OCI-M1 (cell line): ENCODE measurements at places on chromosomes 3 and 15.

- no peak for DNase-seq
Measured at GRCh38 chr3:60912876-60913275, 338.4 kb downstream of the FHIT start.

DNA sequence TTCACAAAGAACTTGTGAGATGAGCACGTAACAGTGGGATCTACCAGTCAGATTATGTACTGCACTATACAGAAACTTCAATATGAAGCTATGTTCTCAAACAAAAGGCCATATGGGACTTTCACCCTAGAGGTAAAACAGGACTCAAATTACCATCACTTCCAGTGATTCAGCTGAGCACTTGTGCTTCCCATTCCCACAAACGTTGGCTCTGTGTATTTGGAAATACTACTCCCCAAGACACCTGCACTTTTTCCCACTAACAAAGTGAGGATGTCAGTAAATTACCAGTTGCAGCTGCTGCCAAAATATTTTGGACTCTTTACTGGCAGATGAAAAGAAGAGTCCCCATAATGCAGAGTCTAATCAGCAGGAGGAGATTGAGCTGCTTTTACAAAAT, 1570.1 kb downstream of the SI start:
- DNase-seq = no peak

GRCh38 chr15:95486224-95486623, 844.3 kb upstream of the NR2F2 start:
- DNase-seq = no peak

DNA sequence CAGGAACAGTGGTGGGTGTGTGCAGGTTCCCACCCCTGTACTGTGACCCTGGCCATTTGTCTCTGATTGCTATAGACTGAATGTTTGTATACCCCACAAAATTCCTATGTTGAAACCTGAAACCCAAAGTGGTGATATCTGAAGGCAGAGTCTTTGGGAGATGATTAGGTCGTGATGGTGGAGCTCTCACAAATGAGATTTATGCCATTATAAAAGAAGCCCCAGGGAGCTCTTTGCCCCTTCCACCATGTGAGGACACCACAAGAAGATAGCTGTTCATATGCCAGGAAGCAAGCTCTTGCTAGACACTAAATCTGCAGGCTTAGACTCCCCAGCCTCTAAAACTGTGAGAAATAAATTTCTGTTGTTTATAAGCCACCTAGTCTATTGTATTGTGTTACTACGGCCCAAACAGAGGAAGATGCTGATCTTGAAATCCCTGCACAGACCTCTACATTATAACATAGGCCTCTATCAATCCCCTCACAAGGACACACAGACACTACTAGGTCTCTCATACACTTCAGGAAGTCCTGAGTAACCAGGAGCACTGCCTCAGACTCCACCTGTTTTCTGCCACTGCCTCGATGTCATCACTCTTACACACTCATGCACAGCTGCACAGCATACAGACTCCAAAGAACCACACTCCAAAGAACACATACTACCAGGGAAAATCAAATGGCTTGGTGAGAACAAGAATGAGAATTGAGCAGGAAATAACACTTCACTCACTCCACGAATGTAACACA, 14.7 kb downstream of the IGSF11 start:
- DNase-seq = no peak

GRCh38 chr3:126127452-126127851, 43.5 kb upstream of the SLC41A3 start:
- DNase-seq = no peak

DNA sequence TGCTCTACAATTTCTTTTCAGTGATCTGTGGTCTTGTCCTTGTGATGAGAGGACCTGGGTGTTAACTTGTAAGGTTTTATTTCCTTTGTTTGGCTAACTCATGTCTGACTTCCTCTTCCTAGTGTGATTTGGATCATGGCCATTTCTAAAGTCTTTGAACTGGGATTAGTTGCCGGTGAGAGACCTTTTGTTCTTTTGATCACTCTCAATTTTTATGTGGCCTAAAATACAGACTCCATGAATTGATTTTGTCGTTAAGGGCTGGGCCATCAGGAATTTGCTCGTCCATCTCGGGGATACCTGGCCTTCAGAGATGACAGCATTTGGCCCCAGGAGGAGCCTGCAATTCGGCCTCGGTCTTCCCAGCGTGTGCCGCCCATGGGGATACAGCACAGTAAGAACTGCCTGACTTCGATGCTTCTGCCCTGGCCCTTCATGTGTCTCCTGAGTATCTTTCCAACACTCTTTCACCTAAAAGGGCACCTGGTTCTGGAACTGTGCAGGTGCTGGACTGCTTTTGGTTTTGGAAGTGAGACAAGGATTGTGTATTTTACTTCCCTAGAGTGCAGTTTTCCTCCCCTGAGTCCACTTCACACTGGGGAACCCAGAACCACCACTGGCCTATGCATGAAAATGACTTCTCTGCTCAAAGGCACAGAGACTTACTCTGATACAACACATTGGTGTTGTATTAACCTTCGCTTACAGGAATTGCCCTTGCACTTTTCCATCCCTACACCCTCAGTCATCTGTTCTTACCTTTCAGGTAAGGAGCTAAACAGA, 13.1 kb upstream of the LRRC2 start:
- DNase-seq = peak; percentile 54

DNA sequence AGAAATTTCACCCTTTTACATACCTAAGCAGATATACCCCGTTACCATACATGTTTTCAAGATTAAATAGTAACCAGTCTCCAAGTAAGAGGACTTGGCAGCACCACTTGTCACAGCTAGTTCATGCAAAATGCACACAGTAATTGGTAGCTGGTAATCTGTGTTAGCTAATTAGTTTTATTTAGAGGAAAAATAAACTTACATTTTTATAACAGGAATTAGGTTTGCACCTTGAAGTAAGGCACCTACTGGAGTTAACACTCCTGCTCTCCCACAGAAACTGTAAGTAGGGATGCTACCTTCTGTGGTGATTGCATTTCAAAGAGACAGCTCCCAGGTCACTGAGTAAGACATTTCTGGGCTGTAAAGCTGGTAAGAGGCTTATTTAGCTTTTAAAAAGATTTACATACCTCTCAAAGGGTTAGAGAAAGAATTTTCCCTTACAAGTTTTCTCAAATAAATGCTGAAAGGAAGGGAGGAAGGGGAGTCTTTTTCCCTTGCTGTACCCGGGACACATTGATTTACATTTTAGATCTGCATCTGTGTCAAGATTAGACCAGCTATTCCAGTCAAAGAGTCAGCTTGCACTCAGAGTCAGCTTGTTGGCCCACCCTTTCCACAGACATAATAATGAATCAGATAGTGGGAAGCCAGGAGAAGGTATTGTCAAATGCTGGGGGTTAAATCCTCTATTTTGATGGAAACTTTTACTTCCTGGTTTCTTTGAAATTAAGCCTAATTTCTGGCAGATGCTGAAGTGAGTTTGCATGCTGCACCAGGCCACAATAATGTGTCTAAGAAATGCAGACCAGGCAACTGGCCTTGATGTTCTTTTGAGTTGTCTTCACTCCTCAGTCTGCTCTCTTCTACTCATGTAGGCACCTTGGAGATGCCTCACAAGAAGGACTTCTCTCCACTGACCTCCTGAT, 77.6 kb upstream of the CHD2 start:
- no peak for DNase-seq

- no peak for DNase-seq
Measured at GRCh38 chr3:139112230-139112558, 67.5 kb upstream of the PRR23C start.

DNA sequence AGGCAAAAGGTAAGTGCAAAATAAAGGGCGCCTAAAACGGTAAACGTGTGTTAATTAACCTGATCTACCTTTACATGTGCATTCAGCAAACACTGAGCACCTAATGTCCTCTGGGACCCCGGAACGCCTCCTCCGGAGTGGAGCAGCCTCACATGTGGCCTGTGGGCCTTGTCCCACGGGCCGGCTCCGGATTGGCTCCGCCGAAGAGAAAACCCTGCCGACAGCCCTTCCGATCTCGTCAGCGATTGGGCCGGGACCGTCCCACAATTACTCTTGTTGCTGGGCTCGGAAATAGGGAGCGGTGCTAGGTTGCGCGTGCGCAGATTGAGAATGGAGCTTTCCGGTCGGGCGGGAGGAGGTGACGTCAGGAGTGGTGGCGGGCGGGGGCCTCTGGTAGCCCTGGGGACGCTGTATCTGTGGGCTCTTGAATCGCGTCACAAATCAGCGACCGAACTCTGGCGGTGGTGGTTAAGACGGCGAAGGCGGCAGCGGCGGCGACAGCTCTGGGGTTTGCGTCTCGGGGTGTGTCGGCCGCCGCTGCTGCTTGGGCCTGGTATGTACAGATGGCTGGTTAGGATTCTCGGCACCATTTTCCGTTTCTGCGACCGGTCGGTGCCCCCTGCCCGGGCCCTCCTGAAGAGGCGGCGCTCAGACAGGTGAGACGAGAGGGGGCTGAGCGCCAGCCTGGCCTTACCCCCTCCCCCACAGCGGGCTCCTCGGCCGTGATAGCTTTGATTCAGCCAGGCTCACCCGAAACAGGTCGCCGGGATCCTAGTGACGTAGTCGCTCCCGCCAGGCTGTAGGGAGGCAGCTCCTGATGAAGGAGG, at the start of gene SENP2:
TSS of gene SENP2 (plus strand) at position 437 of the 827 bp plus-strand sequence. CDS start at position 556, 119 bp downstream.
- peak; percentile 98 for DNase-seq

DNA sequence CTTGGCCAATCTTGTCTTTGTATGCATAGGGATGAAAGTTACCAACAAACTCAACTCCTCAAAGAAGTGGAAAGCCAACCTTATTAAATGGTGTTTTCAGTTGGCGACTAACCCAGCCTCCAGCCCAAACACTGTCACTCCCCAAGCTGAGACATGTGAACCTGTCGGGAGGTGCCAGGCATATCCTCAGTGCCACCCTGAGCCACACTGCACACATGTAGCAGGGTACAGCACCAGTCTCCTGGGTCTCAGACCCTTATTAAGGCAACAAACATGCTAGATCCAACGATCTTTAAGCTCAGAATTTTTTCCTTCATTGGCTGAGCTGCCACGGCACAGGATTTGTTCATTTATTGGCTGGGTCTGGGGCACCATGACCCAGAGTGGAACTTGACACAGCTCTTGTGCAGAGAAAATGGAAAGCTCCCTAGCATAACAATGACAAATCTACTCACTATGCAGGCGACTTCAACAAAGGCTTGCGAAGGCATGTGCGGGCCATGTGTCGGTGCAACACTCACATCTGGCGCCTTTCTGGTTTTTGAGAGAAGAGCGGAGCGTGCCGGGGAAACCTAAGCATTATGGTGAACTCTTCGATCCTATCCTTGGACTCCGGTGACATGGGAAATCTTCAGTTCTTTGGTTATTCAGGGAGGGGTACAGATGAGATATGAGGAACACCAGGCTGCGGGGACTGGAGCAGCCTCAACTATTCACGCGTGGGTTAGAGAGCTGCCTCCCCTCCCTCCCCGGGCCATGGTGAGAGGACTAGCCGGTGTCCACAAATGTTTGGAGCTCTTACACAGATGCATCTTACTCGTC, 190.1 kb downstream of the FAM43A start:
- no peak for DNase-seq

DNA sequence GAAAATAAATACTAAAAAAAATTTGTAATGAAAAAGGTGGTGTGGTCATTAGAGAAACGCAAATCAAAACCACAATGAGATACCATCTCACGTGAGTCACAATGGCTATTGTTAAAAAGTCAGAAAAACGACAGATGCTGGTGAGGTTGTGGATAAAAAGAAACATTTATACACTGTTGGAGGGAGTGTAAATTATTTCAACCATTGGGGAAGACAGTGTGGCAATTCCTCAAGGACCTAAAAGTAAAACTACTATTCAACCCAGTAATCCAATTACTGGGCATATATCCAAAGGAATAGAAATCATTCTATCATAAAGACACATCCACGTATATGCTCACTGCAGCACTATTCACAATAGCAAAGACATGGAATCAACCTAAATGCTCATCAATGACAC, 120.3 kb downstream of the MYO9A start:
- DNase-seq = no peak

DNA sequence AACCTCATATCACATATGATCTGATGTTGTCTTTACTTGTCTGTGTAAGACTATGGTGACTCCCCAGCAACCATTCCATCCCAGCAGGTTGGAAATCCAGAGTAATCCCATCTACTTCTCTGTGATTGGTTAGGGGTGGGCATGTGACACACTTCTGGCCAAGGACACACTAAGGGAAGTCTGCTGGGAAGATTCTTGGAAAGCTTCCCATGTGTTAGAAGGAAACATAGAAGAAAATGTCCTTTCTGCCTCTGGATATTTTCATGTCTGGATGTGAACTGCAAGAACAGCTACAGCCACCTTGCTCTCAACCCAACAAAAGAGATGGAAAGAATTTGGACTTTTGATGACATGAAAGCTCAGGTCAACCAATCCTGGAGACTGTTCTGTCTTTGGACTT, 2.6 kb upstream of the UBE2Q2 start:
- DNase-seq = no peak

DNA sequence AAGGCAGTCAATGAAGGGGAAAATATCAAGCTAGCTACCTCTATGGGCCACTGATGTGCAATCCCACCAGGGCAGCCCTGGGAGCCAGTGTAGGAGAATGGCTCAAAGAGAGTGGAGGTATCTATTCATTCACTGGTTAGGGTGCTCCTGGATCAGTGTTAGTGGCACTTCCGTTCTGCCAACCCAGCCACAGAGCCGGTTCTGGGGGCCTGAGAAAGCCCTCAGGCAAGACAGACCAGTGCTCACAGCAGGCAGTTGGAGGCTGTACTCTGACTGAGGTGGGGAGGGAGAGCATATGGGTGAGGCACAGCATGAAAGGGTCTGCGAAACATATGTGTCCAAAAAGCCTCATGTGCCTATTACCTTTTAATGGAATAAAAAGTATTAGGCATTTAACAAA, 109.3 kb downstream of the KCNMB2 start:
- DNase-seq = no peak

DNA sequence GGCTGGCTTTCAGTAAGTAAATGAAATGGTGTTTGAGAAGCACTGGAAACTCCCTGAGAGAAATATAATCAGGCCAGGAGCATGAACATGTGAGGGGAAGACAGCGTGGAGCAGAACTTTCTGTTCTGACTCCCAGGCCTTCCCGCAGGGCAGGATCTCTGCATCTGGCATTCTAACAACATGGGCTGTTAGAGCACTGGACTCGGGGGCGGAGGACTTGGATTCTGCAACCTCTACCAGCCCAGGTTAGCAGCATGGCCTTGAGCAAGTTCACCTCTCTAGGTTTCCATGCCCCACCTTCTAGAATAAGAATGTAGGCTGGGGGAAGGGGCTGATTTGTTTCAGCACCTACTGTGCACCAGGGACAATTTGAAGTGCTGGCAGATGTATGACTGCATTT, 12.5 kb upstream of the BFSP2 start:
- DNase-seq = no peak

DNA sequence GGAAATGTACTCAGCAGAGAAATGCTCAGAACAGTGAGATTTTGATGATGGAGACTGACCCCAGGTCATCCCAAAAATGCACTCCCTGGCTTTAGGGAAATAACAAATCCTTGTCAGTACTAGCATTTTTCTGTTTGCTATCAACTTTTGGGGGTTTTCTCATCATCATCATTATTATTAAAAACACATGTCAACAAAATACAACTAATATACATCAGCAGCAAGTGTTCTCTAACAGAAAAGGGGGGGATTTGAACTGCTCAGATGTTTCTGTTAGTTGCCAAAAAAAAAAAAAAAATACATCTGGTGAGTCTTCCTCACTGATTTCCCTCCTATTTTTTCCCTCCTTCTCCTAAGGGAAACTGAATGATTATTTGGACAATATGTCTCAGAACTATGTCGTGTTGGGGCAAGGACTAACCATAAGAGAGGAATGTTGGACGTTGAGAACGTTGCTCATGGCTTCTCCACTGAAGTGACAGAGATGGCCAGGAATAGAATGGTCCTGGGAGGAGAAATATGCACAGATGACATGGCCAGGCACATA, 230.0 kb upstream of the MCTP2 start:
- DNase-seq = no peak
